ENCODE measurements at places on chromosomes 1 and 21.

DNA sequence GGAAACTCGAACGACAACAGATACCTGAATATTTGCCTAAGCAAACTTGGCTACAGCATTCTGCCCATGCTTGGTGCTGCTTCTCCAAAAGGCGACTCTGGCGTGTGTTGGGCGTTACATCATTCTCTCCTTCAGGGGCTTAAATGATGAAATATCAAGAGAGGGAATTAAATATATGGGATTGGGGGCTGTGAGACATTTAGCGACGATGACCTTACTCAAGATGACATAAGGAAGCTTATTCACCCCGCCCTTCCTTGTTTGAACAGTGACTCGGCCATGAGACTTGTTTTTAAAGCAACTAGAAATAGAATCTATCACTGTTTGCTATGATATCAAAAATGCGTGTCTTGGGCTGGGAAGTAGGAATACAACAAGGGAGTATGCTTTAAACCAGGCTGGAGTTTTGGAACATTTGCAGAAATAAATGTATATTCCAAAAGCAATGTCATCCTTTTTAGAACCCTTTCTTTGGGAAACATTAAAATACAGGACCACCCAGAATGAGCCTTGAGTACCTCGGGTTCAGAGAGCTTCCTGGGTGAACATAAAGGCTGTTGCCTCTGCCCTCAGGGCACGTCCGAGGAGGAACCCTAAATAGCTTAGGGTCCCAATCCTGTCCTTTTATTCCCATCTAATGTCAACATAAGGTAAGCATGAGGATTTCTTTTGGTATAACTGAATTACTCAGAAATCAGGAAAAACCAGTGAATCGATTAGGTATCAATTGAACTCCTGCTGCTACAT lies 123.3 kb upstream of the SLC45A1 start:
- no peak for DNase-seq

DNA sequence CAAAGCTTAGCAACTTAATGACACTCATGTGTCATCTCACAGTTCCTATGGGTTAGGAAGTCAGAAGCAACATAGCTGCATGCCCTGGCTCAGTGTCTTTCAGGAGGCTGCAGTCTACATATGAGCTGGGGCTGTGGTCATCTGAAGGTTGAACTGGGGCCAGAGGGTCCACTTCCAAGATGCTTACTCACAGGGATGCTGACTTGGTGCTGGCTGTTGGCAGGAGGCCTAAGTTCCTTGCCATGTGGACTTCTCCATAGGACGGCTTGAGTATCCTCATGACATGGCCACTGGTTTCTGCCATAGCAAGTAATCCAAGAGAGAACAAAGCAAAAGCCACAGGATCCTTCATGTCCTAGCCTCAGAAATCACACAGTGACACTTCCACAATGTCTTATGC lies 12.1 kb upstream of the FAM43B start:
- DNase-seq: no peak

- DNase-seq: no peak
Observed at GRCh38 chr1:235950318-235950717, 83.6 kb upstream of the LYST start.

GRCh38 chr1:22709891-22710700 lies 543 bp upstream of the EPHB2 start:
- DNase-seq: peak; percentile 84

DNA sequence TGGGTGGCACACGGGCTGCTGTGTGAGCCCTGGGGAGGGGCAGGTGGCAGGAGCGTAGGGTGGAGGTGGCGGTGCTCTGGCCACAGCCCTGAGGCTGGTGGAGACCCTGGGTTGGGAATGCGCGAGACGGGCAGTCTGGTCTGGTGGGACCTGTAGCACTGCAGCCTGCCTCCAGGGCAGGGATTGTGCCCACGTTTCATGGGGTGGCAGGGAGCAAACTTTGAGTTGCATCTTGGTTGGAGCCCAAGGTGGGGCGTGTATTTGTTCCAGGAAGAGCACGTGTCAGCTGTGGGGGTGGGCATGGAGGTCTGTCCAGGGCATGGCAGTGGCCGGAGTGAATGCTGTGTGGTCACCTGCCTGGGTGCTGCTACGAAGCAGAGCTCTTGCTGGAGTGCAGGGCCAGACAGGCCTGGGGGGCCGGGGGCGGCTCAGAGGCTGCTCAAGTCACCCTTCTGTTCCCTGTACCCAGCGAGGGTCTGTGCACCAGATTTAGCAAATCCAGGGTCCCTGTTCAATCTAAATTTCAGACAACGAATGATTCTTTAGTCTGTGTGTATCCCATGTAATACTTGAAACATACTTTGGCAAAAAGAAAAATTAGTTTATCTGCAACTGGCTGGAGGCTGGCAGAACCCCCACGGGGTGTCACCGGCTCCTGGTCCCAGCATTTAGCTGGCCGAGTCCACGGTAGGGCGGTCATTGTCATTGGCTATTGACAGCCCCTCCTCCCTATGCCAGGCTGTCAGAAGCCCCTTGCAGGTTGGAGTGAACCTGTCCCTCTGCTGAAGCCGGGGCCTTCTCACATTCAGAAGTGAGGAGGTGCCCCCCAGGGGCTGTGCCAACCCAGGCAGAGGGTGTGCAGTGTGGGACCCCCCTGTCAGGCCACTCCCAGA lies 27.3 kb downstream of the KRTAP10-1 start:
- no peak for DNase-seq

- no peak for DNase-seq
Observed at GRCh38 chr1:113392541-113393128, 2.3 kb downstream of the MAGI3 start.

- DNase-seq: no peak
Observed at GRCh38 chr1:36126797-36127500, 1.9 kb upstream of the COL8A2 start.
